ENCODE measurements at places on chromosomes 11 and 22.

DNA sequence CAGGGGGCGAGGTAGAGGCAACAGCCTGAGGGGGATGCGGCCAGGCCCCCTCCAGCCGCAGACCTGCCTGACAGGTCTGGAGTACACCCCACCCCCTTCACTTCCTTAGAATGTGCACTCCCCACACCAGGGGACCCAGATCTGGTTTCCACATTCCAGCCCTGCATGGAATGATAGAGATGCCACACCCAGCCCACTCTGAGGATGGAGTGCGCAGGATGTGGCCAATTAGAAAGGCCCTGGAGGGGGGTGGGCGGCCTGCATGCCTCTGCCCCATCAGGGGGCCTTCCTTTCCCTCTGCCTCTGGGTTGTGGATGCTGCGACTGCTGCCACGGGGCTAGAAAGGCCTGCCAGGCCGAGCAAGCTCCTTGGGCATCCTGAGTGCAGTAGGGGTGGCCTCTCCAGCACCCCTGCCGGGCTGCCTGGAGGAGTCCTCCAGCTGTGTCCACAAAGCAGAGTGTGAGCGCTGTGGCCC lies 28.2 kb upstream of the MGAT3 start:
- DNase-seq, result no peak

- DNase-seq, result no peak
Measured at GRCh38 chr22:48414651-48415050, 1413.0 kb downstream of the BRD1 start.

GRCh38 chr11:9775398-9775779 lies 111.5 kb downstream of the SWAP70 start:
- DNase-seq, result no peak

DNA sequence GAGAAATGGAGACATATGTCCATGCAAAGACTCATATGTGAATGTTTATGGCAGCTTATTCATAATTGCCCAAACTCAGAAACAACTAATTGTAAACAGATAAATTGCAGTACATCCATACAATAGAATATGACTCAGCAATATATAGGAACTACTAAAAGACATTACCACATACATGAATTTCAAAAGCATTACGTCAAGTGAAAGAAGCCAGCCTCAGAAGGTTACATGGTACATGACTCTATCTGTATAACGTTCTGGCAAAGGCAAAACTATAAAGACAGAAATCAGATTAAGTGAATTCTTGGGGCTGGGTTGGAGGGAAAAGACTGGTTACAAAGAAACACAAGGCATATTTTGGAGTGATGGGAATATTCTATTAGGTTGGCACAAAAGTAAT lies 7.2 kb downstream of the KCTD21 start:
- DNase-seq, result no peak

DNA sequence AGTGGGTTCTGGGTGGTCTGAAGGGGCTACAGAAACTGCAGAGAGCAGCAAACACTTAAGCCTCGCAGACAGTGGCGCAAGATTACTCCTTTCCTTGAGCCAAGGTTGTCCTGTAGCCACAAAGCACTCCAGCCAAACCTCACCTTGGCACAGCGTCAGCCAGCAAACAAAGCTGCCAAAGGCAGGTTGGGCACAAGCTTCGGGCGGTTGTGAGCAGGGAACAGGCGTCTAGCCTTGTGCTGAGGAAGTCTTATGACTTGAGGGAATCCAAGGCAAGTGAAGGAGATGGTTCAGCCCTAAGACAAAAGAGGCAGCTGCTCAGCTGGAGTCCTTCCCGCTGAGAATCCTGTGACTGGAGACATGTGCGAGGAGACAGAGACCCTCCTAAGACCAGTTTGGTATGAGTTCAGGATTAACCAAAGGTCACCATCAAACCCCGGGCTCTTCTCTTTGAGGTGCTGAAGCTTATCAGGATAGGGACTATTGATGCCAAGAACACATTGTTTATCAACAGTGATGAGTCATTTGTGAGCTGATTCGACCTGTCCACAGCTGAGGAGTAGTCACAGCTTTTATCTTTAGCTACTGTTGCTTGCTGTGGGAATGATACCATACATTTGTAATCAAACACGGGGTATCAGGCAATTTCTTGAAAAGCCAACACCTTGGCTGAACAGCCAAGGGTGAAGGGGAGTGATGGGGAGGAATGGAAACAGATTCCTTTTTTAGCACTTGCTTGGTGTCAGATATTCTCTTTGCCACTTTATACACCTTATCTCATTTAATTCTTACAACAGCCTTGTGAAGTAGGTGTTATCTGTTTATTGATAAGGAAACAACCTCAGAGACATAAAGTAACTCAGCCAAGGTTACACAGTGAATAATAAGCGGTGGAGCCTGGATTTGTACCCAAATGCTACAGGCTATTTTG lies 4.6 kb downstream of the ADM start:
- DNase-seq, result no peak

DNA sequence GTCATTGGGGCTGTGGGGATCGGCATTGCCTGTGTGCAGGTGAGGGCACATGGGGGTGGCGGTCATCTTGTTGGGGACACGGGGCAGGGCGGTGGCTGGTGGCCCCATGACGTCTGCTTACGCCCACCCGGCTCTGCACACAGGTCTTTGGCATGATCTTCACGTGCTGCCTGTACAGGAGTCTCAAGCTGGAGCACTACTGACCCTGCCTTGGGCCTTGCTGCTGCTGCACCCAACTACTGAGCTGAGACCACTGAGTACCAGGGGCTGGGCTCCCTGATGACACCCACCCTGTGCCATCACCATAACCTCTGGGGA lies 4.4 kb downstream of the POLR2L start:
- DNase-seq, result no peak

DNA sequence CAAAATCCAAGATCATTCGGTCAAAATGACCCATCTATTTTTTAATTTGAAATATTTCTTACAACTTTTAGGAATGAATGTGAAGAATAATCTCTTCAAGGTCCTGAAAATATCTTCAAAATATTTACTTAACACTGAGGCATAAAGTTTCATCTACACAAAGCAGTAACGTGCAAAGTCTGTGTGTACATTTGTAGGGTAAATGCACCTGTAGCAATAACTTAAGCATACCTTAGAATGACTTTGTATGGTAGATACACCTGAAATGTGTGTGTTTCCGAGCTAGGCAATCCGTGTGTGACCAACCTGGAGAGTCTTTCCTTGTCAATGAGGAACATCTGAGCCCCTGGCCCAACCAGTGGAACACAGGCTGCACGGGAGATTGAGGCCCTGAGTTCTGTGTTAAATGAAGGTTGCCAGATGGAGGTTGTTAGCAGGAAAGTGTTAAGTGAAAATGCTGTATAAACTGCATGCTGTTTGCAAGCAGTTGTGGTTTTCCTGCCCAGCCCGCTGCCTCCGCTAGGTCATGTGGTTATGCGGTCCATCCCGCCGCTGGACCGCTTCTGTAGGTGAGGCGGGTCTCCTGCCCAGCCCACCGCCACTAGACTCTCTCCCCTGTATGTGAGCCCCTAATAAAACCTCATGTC lies 7.6 kb upstream of the CTR9 start:
- peak; percentile 34 for DNase-seq

DNA sequence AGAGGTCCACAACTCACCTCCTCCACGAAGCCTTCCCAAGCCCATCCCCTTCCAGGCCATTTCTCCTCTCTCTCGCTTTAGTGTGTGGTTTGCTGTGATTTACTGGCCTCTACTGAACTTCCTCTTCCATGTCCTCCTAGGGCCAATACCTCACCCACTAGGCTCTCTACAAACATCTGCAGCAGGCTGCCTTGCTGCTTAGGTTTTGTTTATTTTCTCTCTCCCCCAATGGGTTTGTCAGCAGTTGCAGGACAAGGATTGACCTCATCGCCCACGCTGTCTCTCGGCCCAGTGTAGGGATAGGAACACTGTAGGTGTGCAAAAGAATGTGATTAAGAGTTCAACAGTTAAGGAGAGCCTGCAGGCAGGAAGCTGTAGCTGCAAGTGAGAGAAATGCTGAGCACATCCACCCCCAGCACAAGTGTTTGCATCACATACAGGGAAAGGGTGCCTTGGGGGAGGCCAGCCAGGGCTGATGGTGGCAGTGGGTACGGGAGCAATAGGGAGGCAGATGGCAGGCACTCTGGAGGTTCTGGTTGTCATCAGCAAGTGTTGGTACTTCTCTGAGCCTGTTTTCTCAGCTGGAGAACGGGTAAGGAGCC lies 1.4 kb downstream of the PC start:
- DNase-seq, result no peak

DNA sequence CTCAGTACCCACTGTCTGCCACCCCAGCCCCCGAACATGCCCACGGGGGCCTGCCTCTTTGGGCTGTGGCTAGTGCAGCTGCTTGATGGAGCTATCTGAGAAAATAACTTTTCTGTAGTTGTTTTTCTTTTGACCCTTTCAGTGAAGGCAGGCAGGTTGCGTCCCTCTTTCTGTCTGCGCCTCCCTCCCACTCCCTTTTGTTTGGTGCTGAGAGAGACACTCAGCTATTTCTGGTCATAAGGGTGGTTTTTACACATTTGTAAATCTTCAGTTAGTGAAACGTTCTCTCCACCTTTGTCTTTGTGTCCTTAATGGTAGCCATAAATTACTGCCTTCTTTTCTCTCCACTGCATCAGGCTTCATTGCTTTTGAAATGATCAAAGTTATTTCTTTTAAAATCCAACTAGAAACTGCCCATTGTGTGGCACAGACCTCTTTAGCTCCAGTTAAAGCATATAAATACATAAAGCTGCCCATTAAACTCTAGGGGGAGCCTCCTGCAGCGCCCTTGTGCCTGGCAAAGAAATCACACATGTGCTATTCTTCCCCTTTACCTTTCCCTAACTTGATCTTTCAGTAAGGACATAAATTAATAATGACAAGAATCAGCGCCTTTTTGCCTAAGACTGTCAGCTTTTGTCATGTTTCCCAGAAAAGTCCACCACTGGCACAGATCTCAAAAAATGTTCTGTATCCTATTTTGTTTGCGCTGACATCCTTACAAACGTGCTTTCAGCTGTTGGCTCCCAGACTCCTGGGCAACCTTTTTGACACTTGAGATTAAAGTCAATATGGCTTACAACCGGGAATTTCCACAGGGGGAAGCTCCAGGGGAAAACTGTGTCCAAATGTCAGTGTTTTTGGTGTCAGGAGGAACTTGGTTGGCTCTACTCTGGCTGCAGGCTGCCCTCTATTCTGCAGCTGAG lies 1.7 kb upstream of the SCUBE2 start:
- no peak for DNase-seq

GRCh38 chr11:12008790-12009616 lies 577 bp upstream of the DKK3 start:
- DNase-seq, result no peak

GRCh38 chr11:57249384-57250319 lies 12.6 kb upstream of the APLNR start:
- DNase-seq, result no peak

DNA sequence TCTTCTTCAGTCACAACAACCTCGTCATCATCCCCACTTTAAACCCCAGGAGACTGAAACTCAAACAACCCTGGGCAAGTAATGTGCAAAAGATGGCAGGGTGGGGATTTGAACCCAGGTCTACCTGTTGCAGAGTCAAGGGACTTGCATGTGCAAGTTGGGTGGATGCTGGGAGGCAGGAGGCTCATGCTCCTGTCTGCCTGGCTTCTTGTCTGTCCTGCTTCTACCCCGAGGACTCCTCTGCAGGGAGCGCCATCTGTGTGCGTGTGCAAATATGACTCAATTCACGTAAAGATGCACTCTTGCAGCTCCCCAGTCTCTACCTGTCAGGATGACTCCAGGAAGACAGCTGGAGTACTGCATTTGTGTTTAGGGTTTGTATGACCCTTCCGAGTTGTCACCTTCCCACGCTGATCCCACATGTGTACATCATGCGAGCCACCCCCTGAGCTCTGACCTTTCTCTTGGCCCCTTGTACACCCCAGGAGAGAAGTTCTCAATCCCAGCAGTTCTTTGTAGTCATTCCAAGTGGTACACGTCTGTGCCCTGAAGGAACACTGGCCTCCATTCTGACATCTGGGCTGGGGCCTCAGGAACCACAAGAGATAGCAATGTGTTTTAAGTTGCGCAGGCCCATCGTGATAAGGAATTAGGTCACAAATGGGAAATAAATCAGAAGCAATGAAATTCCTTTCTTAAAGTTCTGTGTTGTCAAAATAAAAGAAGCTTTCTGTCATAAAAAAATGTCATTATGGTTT lies 95.7 kb downstream of the CWC15 start:
- no peak for DNase-seq

- DNase-seq, result no peak
Measured at GRCh38 chr11:1752907-1753228, 2.5 kb upstream of the IFITM10 start.

DNA sequence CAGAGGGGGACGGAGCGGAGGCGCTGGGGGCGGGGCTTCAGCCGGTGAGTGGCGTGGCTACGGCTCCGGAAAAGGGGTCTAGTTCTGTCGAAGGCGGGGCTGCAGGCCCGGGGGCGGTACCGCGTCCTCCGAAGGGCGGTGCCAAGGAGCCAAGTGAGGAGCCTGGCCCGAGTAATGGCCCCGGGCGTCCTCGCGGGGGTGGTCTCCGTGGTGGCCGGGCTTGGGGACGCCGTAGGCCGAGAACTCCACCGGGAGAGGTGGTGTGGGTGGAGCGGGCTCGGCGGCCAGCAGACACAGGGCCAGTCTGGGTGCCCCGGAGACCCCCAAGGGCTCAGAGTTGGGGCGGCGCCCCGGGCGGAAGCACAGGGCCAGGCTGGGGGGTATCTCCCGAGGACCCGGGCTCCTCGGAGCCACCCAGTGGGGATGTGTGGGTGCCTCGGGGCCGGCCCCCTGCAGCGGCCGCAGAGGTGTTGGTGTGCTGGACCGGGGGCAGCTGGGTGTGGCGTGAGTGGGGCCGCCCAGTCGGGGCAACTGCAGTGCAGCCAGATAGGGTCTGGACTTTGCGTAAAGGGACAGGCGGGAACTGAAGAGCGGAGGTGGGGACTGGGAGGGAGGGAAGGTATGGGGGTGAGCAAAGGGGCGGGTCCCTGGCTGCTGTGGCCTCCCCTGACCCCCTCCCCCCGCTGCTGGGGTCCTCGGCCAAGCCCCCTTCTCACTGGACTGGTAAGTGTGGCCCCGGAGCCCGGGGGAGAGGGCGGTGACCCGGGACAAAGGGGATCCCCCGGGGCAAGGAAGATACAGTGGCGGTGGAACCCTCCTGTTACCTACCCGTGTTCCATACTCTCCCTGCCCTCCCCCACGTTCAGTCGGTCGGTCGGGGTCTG lies 838 bp downstream of the FKBP2 start:
- no peak for DNase-seq

DNA sequence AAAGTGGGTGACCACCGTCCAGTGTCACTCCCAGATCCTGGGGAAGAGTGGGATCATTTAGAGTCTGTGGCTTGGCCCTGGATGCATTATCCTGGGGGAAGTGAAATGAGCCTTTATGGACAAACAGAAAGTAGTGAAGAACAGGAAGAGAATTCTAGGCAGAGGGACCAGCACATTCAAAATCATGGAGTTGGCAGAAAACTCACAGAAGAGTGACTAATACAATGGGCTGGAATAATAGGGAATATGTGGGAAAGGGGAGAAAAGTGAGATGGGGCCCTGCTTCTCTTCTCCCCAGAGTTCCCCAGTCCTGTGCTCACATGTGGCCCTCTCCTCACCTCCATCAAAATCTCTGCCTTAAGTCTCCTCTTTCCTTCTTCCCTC lies 84.3 kb downstream of the CCDC81 start:
- DNase-seq, result no peak

DNA sequence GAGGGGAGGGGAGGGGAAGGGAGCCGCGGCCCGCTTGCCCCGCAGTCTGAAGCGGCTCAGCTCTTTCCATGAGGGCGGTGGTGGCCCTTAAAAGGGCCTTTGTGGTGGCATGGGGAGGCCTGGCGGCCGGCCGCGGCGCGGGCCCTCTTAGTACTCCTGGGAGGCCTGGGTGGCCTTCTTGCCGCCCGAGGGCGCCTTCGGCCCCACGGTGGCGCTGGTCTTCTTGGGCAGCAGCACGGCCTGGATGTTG lies 6.9 kb downstream of the DPAGT1 start:
- peak; percentile 84 for DNase-seq
